ENCODE measurements at places on chromosomes 4 and X. TPM values are rescaled to one million over a fixed set of nuclear protein-coding genes. Genes with fewer than 3 reads are reported as not detected.

- peaks cover 1% of the 10 kb centered on the region for H3K4me1 ChIP-seq
- no peak overlapping the region for H3K27ac ChIP-seq
- DNase-seq = no peak
- H3K4me3 ChIP-seq = no peak overlapping the region
- peaks cover 12% of the 10 kb centered on the region for H3K27me3 ChIP-seq
- no peaks in the 10 kb centered on the region for H3K36me3 ChIP-seq
These were observed 18.6 kb downstream of the CLCN4 start for GRCh38 chrX:10175319-10175871.

DNA sequence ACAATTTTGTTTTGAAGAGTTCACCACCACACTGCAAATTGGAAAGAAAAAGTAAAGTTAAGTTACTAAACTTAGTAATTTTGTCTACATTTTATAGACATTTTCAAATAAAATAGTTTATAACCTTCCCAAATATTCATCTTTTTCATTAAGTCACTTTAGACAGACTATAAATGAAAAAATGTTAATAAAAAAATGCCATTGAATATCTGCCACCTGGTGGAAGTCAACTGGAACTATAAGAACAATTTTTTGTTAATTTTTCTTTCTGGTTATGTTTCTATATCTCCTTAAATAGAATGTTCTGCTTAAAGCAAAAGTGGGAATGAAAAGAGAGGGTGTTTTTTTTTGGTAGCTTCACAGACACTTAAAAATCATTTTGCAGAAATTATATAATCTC is 534.4 kb upstream of the PCDH10 start:
- H3K4me3 ChIP-seq = no peak overlapping the region
- DNase-seq = no peak
- H3K4me1 ChIP-seq = no peaks in the 10 kb centered on the region

DNA sequence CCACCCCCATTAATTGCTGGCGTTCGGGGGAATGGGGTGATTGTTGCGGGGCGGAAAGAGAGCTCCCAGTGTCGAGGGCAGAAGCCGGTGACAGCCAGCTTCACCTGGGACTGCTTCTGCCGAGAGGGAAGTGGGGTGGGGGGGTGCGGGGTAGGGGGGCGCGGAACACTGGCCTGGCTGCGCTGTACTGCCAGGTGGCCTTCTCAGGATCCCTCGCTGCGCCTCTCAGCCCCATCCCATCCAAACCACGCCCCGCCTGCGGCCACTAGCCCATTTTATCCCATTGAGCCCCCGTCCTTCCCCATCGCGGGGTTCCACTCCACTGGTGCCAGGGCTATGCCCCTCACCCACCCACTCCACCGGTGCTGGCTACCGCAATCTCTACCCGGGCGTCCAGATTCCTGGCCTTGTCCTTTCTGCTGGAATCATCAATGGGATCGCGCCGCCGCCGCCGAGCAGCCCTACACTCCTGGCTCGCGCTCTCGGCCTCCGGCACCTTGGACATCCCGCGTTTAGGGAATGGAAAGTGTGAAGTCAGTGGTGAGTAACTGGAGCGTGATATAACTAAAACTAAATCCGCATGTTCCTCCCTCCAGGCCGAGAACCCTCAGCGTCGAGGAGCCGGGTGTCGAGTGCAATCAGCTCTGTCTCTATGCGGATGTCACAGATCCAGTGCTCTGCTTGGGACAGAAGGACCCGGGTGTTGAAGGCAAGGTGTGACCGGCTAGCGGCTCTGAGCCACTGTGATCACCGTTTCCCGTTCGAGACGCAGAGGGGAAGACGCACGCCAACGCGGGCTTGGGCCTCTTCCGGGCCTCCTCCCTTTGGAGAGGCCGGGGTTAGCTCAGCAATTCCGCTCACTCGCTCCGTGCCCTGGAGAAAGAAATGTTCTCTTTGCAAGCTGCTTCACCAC is 20.5 kb downstream of the NKX3-2 start:
- peaks cover 33% of the 10 kb centered on the region for H3K4me1 ChIP-seq
- no peak for DNase-seq
- H3K27ac ChIP-seq = no peak overlapping the region

- peak overlapping the region; percentile 84 for H3K4me3 ChIP-seq
- H3K27ac ChIP-seq = no peak overlapping the region
- H3K4me1 ChIP-seq = peaks cover 59% of the 10 kb centered on the region
- no peak for DNase-seq
- no peaks in the 10 kb centered on the region for H3K36me3 ChIP-seq
These were observed 2.2 kb upstream of the SFRP2 start for GRCh38 chr4:153790962-153791551.

- no peaks in the 10 kb centered on the region for H3K27me3 ChIP-seq
- peak overlapping the region; percentile 24 for H3K27ac ChIP-seq
- H3K4me1 ChIP-seq = peaks cover 15% of the 10 kb centered on the region
- peak; percentile 0 for DNase-seq
These were observed 3.5 kb downstream of the MXD4 start for GRCh38 chr4:2258091-2259035.

- H3K36me3 ChIP-seq = no peaks in the 10 kb centered on the region
- H3K27me3 ChIP-seq = peaks cover 2% of the 10 kb centered on the region
- no peak overlapping the region for H3K4me3 ChIP-seq
- DNase-seq = no peak
- H3K27ac ChIP-seq = no peak overlapping the region
These were observed 30.9 kb downstream of the RNF150 start for GRCh38 chr4:141102367-141102766.

DNA sequence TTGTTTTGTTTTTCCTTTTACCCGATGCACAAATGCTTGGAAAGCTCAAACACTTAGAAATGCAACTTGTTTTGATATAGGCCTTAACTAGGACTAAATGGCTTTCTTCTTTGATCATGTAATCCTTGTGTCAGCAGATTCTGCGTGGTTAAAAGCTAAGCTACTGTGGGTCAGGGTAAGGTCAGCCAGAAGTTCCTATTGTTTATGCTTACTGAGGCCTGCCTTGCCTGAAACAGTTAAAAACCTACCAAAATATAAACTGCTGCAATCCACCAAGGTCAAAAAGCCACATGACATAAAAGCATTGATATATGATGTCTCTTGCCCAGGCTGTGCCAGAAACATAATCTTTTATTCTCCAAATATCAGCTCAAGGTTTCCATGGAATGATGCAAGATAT is 223.4 kb downstream of the FAM47B start:
- H3K27ac ChIP-seq = no peak overlapping the region
- H3K4me1 ChIP-seq = no peaks in the 10 kb centered on the region
- H3K27me3 ChIP-seq = no peaks in the 10 kb centered on the region
- H3K36me3 ChIP-seq = no peaks in the 10 kb centered on the region
- H3K4me3 ChIP-seq = no peak overlapping the region
- no peak for DNase-seq

DNA sequence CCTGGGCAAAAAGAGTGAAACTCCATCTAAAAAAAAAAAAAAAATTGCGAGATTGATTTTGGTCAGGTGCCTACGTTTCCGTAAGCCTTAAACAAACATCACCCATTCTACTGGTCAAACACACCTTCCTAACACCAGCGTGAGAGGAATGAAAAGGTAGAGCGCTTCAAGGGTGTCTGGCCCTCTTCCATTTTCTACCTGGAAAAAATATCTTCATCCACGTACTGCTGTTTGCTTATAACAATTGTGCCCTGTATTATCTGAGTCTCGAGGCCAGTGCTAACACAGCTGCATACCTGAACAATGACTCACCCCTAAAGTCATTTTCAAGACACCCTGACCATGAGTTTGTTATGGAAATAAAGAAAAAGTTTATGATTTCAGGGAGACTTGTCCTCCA is 13.9 kb downstream of the TMSB4X start:
- no peak for DNase-seq
- H3K4me1 ChIP-seq = peaks cover 60% of the 10 kb centered on the region
- no peak overlapping the region for H3K4me3 ChIP-seq
- H3K27me3 ChIP-seq = no peaks in the 10 kb centered on the region
- H3K27ac ChIP-seq = no peak overlapping the region

- H3K4me3 ChIP-seq = no peak overlapping the region
- H3K27ac ChIP-seq = no peak overlapping the region
- H3K27me3 ChIP-seq = peaks cover 31% of the 10 kb centered on the region
- DNase-seq = no peak
- H3K4me1 ChIP-seq = no peaks in the 10 kb centered on the region
- H3K36me3 ChIP-seq = peaks cover 3% of the 10 kb centered on the region
These were observed 209.5 kb downstream of the RELL1 start for GRCh38 chr4:37476691-37477090.

- no peak overlapping the region for H3K27ac ChIP-seq
- DNase-seq = no peak
- no peak overlapping the region for H3K4me3 ChIP-seq
- no peaks in the 10 kb centered on the region for H3K36me3 ChIP-seq
- no peaks in the 10 kb centered on the region for H3K27me3 ChIP-seq
- H3K4me1 ChIP-seq = peaks cover 3% of the 10 kb centered on the region
These were observed 60.2 kb upstream of the CBR4 start for GRCh38 chr4:169070071-169070894.

DNA sequence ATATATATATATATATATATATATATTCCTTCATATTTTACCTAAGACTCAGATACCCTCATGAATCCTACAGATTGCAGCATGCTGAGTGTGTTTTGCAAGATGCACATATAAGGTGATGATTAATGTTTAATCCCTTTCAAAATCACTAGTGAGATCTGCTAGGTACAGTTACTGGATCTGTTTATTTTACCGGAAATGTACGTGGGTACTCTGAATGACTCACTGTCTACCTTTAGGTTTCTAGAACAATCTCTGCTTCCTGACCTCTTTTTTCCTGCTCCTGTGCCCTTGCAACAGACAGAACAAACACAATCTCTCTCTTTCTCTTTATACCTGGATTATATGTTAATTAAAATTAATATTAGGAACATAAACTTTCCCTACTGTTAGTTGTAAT is 379.6 kb downstream of the FAM133A start:
- no peak overlapping the region for H3K27ac ChIP-seq
- no peaks in the 10 kb centered on the region for H3K4me1 ChIP-seq
- H3K36me3 ChIP-seq = no peaks in the 10 kb centered on the region
- H3K27me3 ChIP-seq = no peaks in the 10 kb centered on the region

DNA sequence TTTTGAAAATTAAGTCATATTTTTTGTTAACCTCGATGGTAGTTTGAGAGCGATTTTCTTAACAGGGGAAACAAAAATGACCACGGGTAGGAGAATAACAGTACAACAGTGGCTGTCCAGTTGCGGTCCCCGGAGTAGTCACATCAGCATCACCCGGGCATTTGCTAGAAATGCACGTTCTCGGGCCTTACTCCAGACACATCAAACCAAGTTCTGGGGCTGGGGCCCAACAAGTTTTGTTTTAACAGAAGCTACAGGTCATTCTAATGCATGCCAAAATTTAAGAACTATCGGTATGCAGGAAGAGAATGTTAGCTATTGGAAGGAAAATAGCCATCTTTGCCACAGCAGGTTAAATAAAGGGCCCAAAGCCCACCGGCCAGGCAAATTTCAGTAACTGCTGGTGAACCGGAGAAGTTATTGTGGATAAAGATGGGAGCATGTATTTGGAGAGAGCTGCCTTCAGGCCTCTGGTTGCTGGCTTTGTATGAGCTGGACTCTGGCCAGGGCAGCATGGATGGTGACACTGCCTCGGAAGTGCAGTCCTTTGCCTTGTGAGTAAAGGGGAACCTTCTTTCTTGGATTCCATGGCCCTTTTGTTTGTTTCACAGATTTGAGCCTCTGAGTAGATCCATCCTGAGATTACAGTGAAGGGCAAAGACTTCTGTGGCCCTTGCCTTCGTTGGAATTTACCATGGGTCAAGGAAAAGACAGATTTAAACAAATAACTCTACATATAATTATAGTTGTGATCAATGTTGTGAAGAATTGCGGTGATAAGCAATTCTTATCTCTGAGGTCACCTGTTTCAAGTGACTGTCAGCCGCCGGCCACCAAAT is 62.1 kb downstream of the TBC1D14 start:
- peaks cover 28% of the 10 kb centered on the region for H3K4me1 ChIP-seq
- H3K36me3 ChIP-seq = peaks cover 45% of the 10 kb centered on the region
- H3K4me3 ChIP-seq = no peak overlapping the region
- no peak overlapping the region for H3K27ac ChIP-seq

DNA sequence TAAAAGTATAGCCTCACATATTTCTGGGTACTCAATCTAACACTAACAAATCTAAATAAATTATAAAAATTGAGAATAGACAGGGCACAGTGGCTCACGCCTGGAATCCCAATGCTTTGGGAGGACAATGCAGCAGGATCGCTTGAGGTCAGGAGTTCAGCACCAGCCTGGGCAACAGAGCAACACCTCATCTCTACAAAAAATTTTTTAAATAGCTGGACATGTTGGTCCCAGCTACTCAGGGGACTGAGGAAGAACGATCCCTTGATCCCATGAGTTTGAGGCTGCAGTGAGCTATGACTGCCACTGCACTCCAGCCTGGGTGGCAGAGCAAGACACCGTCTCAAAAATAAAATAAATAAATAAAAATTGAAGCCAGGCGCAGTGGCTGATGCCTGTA is 192.7 kb downstream of the LRBA start:
- no peaks in the 10 kb centered on the region for H3K27me3 ChIP-seq
- H3K4me1 ChIP-seq = peaks cover 9% of the 10 kb centered on the region
- H3K36me3 ChIP-seq = peaks cover 11% of the 10 kb centered on the region
- no peak overlapping the region for H3K27ac ChIP-seq
- DNase-seq = no peak

DNA sequence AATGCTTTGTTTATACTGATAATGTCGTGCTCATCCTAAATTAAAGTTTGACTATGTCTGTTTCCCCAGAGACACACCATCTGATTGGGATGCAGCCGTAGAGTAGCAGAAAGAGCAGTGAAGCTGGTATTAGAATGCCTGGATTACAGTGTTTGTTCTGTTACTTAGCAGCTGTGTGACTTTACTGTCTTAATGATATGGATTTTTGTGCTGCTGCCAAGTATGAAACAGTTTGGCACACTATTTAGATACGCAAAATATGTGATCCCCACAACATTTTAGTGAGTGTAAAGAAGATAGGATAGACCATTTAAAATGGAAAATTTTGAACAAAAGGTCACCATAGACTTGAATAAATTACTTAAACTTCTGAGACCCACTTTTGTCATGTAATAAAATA is 1.2 kb upstream of the CHIC1 start:
- no peaks in the 10 kb centered on the region for H3K36me3 ChIP-seq
- no peak overlapping the region for H3K27ac ChIP-seq
- no peak for DNase-seq
- peaks cover 24% of the 10 kb centered on the region for H3K4me1 ChIP-seq
- H3K27me3 ChIP-seq = no peaks in the 10 kb centered on the region
- peak overlapping the region; percentile 24 for H3K4me3 ChIP-seq

GRCh38 chr4:13403833-13404232 is 80.3 kb downstream of the RAB28 start:
- no peak overlapping the region for H3K4me3 ChIP-seq
- H3K36me3 ChIP-seq = no peaks in the 10 kb centered on the region
- H3K27me3 ChIP-seq = no peaks in the 10 kb centered on the region
- no peaks in the 10 kb centered on the region for H3K4me1 ChIP-seq
- H3K27ac ChIP-seq = no peak overlapping the region

GRCh38 chrX:133792198-133792953 is 193.0 kb downstream of the GPC3 start:
- peak; percentile 60 for DNase-seq
- no peaks in the 10 kb centered on the region for H3K36me3 ChIP-seq
- no peak overlapping the region for H3K4me3 ChIP-seq

ANKRD17 gene
- total RNA-seq = 67.6 TPM

IL21 gene
- total RNA-seq = not detected

RADX gene
- 13.4 TPM for total RNA-seq

STARD8 gene
- total RNA-seq = 0.14 TPM
